A549 (cell line): ENCODE measurements at places on chromosomes 12 and 14.

- DNase-seq: peak; percentile 61
Observed at GRCh38 chr12:12804011-12804410, 9.1 kb upstream of the DDX47 start.

GRCh38 chr12:53739214-53740129 lies 12.2 kb upstream of the CALCOCO1 start:
- DNase-seq: no peak

GRCh38 chr14:98137131-98138025 lies 1134.6 kb downstream of the BCL11B start:
- DNase-seq: no peak

- DNase-seq: no peak
Observed at GRCh38 chr12:79841248-79841877, 93.5 kb downstream of the PPP1R12A start.

DNA sequence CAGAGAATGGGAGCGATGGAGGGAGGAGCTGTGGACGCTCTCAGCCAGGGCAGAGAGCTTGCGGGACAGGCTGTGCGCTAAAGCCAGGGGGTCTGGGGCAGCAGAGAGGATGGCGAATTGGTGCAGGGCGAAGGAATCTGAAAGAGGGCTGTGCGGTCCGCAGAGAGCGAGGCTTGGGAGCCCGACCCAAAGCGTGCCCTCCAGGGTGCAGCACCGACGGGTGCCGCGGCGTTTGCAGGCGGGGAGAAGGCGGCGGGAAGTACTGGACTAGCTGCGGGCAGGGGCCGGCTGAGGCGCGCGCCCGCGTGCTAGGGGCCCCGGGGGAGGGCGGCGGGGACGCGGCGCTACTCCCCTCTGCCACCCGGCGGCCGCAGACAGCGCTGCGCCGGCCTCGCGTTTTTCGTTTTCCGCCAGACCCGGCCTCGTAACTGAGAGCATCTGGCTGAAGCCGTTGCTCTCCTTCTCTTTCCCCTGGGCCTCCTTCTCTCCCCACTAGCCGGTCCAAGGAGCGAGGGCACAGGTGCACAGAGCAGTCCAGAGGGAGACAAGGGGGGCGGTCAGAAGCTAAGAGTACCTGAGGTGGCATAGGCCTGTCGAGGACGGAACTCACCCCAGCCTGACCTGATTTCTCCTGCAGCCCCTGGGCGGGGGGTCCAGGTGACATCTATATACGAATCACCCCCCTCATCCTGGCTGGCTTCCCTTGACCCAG lies 24.9 kb downstream of the SLC6A12 start:
- DNase-seq: peak; percentile 58
